ENCODE measurements at places on chromosomes 6 and 20.

DNA sequence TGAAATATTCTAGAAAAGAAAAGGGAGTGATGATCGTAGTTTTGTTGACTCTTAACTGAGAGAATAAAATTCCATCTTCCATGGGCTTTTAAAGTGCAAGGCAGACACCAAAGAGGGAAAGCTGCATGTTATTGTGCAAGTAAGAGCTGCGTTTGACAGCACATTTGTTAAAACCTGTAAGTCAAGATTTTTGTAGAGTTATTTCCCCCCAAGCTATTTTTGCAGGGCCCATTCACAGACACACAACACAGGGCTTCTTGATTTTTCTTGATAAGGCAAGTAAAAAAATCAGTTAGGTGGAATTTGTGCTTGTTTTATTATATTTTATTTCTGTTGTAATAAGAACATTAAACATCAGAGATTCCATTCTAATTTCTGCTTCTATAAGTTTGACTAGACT, 13.8 kb downstream of the CFAP206 start:
- no peak for DNase-seq

GRCh38 chr6:3314621-3315467, 56.1 kb downstream of the PSMG4 start:
- no peak for DNase-seq

- no peak for DNase-seq
These were observed 59.7 kb downstream of the TFAP2A start for GRCh38 chr6:10355115-10355702.

DNA sequence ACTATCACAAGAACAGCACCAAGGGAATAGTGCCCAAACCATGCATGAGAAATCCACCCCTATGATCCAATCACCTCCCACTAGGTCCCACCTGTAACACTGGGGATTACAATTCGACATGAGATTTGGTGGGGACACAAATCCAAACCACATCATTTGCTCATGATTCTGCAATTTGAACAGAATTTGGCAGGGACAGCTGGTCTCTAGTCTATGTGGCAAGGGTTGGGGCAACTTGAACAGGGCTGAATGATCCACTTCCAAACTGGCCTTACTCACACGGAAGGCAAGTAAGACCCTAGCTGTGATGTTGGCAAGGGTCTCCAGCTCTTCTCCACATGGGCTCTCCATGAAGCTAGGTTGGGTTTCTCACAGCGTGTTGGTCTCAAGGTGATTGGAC, 10.1 kb upstream of the FKBP5 start:
- no peak for DNase-seq

DNA sequence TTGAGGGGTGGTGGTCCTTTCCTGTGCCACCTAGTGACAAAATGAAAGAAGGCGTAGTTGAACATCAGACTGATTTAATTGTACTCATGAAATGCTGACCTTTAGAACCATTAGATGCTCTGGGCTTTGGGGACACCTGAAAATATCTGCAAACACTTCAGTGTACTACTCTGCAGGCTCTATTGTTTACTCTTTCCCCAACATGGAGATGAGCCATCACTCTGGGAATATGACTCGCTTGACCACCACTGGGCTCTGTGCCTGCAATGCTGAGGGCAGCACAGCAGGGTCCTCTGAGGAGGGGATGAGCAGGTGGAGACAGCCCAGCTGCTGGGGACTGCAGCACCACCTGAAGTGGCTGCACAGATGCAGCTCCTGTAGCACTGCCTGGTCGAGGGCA, 74.8 kb upstream of the SLC24A3 start:
- DNase-seq = no peak

DNA sequence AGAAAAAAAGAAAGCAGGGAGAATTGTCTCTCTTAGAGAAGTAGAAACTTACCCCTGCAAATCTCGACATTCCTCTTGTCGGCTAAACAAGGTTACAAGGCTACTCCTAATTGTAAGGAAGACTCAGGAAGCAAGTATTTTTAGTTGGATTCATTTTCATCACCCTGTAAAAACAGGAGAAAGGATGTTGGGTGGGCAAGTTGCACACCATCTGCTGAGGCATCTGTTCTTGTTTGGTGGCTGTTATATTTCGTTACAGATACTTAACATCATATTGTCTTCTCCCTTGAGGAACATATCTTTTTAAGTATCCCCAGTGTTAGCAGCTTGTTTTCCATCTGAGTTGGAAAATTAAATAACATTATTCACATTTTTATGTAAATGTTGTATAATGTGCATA, 187.5 kb downstream of the PLCB4 start:
- no peak for DNase-seq

GRCh38 chr6:34027445-34027936, 118.4 kb downstream of the GRM4 start:
- peak; percentile 74 for DNase-seq

DNA sequence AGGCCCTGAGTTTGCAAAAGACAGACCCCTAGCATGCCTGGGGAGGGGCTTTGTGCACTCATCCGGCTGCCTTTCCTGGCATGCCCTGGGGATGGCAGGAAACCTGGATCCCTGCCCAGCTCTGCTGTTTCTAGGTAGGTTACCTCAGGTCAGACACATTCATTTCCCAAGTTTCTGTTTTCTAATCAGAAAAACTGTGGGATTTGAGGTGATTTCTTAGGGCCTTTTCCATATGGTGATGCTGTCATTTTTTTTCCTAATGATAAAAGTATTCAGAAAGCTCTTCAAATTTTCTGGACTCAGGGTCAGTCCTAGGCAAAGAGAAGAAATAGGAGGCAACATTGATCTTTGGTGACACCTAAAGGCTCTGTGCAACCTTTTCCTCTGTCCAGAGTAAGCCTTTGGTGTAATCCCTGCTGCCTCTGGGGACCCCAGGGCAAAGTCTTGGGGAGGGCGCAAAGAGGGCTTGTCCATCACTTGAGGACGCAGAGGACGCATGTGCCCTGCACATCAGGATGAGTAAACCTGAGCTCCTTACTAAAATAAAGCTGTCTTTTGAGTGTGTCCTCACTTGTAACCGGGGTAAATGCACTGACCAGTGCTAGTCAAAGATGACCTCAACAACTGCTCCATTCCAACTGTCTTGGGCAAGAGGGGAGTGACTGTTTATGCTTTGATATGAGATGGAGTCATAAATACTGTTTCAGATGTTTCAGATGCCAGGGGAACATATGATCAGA, 13.5 kb upstream of the TRAM2 start:
- DNase-seq = no peak

- no peak for DNase-seq
These were observed 80.8 kb upstream of the EYS start for GRCh38 chr6:65787787-65788186.

DNA sequence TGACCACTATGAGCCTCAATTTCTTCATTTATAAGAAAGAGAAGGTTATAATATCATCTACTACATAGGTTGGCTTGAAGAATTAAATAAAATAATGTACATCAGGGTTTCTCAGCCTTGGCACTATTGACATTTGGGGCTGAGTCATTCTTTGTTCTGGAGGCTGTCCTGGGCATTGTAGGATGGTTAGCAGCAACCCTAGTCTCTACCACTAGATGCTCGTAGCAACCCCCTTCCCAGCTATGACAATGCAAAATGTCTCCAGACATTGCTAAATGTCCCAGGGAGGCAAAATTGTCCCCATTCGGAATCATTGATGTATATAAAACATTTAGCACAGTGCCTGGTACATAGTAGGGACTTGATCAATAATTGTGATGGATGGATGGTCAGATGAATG, 152.1 kb downstream of the KHDC1L start:
- DNase-seq = no peak

DNA sequence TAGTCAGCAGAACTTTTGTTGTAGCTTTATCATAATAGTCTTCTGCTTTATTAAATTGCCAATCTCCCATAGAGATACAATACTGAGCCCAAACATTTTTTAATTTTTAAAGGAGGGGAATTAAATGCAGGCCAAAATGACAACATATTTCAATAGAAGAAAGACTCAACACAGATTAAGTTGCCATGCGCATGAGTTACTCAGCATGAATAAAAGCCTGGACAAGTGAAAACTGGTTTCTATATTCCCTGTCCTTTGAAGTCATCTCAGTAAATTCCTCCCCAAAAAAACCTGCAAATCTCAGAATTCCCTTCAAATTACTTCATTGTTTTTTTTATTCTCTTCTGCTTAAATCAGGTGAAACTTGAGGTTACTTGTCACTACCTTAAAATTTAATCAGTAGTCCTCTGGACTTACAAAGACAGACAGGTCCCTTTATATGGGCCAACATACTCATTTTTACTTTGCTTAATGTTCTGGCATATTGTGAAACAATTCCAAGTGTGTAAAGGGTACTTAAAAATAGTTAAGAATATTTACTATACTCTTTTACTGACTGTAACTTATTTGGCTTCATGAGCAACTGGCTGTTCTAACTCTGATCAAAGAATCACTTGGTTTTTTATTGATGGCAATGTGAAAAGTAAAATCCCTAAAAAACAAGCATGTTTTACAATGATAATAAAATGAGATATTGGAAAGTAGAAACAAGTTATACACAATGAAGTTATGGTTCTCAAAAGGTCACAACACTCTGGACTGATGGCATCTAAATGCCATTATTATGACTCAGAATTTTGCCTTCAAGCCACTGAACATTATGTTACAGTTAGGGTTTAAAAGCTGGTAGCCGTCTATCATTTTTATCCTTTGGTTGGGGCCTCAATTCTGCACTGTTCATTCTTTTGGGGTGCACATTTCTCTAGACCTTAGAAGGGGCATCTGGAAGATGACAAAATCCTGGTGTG, 49.9 kb upstream of the COL21A1 start:
- DNase-seq = no peak

DNA sequence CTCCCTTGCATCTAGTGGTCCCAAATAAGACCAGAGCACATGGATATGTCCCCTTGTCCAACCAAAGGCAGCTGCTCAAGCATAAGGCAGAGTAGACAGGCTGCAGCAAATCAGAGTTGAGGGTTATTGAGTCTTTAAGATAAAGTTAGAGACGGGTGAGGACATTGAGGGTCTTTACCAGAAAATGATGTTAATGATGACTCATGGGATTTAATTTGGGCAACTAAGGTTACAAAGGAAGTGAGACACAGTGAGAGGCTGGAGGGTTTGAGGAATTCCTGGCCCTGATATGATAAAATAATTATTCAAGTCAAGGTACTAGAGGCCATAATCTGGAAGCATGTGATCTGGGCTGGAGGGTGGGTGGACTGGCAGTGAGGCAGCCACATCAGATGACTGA, 133.6 kb downstream of the ALDH8A1 start:
- no peak for DNase-seq

DNA sequence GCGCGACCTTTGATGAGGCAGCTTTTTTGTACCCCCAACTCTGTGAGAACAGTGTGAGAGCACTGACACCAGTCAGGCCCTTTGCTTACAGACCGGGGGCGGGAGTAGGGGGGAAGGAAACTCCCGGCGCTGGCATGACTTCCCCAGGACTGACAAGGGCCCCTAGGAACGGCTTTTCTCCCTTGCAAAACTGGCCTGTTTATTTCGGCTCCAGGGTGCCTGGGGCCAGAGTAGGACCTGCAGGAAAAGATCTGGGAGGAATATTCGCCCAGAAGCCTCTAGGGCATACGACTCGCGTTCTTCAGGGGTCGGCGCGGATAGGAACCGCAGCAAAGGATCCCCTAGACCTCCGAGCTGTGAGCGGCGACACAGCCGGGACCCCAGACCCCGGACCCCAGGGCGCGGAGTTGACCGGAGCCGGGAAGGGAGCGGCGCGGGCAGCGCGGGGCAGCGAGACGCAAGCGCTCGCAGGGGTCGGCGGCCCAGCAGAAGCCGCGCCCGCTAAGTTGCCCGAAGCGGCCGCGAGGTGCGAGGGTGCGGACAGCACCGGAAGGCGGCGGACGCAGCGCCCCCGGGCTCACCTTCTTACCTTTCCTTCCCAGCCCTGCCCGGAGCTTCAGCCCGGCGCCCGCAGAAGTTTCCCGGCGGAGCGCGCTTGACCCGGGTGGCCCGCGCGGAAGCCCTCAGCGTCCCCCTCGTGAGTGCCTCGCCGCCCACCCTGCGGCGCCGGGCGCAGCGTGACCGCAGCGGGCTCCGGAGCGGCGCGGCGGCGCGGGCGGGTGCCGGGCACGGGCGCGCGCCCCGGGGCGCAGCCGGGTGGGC, at the start of gene POPDC3:
POPDC3 (minus strand) TSS at position 771 of the 822 bp plus-strand sequence. CDS start 18,105 bp downstream, outside the sequence.
- DNase-seq = peak; percentile 28

DNA sequence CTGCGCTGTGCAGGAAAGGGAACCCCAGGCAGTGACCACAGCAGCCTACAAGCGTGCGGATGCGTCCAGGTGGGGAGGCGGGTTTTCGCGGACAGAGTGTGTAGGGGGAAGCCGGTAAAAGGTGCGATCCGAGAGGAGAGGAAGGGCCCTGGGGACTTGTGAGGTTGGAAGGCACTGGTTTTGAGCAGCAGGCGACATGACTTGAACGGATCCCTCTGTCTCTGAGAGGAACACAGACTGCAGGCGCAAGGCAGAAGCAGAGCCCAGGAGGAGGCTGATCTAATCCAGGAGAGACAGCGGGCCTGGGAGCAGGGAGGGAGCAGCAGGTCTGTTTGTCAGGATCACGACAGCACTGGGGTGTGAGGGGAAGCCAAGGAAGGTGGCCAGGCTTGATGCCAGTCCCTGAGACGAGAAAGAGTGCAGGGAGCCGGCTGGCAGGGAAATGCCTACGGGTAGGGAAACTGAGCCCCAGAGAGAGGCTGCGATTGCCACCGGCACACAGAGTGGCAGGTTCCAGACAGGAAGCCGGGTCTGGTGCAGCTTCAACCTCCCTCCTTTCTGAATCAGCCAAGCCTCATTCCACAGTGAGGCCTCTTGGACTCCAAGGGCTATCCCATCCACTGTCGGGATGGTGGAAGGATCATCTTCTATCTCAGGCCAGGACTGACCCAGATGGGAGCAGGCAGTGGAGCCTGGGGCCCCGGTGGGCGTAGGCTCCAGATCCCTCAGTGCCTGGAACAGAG, 57.1 kb downstream of the HNF4A start:
- DNase-seq = no peak

GRCh38 chr6:135522965-135523692, 25.6 kb upstream of the AHI1 start:
- no peak for DNase-seq

DNA sequence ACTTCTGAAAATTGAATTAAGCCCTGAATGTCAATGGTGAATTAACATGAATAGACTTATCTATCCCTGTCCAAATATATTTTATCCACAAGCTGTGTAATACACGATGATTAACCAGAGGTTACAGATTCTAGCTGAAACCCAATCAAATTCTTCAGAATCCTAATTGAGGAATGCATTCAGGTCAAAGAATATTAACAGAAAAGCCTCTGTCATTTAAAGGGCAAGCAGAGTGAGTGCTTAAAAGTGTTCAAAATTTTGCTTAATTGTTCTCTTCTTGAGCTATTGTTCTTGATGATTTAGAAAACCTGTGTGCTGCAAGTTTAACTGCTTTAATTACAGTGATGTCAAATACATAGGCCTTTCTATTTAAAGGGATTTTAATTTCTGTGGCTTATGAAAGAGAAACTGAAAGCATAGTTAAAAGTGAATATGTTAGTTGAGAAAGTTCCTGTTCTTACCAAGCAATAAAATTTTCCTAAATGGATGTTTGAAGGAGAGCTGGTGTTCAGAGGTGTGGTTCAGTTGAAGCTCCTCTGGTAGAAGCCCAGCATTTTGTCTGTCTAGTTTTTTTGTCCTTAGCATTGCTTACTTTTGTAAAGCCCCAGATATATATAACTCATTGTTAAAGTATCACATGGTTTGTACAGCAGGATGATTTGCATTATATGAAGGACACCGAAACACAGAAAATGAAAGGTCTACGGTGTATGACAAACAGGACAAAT, 466.3 kb upstream of the PLCB4 start:
- no peak for DNase-seq

- no peak for DNase-seq
These were observed 232.8 kb downstream of the CDH26 start for GRCh38 chr20:60191014-60191413.

GRCh38 chr6:143059663-143060353, 881 bp upstream of the AIG1 start:
- DNase-seq = peak; percentile 41

GRCh38 chr20:25738198-25738597, 41.5 kb upstream of the ZNF337 start:
- no peak for DNase-seq

Measured in stimulated activated CD4-positive, alpha-beta T cell treated with anti-CD3 and anti-CD28 coated beads, Interleukin-15, amount 100 ng/mL, for 24 hours (primary cell).